ENCODE measurements at places on chromosomes 7 and 10.

DNA sequence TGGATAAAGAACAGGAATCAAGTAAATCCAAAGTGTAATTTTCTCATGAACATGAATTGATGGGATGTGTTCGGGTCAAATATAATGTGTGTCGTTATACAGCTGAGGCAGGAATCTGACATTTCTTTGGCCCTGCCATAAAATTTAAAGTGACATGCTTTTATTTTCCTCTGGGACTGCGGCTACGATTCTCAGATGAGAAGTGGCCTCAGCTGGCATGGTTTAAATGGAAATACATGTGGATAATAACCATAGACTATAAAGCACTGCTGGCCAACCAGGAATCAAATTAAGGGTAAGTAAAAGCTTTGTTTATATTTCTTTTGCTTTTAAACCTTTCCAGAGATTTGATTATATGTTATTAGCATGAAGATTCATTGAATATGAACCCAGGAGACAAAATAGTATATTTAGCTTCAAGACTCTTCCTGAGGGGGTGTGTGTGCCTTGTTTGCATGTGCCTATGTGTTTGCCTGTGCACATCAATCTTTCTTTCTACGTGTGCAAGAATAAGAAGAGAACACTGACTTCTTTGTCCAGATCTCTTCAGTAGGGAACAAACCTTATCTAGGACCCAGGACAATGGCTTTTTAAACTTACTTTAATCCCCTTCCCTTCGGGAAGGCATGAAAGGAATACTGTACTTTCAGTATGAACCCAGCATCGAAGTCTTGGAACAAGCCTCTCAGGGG, 629.0 kb upstream of the PFKP start:
- no peak for DNase-seq

GRCh38 chr7:22819476-22819875, 3.2 kb downstream of the TOMM7 start:
- no peak for DNase-seq

DNA sequence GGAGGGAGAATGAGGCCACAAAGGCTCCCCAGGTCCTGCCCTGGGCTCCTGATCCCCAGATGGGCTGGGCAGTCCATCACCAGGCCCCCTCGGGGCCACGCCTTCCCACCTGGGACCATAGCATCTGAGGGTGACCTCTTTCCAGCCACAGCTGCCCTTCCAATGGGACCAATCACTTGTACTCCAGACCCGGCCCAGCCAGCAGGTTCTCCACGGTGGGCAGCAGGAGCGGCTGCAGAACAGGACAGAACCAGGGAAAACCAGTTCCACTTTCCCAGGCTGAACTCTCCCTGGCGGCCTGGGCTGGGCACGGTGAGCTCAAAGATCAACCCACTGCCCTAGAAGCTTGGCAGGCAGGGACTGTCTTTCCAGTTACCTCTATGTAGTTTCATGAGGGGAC, 257.6 kb downstream of the MAD1L1 start:
- no peak for DNase-seq

- peak; percentile 57 for DNase-seq
These were observed 4.9 kb downstream of the ACADSB start for GRCh38 chr10:123013456-123014419.

DNA sequence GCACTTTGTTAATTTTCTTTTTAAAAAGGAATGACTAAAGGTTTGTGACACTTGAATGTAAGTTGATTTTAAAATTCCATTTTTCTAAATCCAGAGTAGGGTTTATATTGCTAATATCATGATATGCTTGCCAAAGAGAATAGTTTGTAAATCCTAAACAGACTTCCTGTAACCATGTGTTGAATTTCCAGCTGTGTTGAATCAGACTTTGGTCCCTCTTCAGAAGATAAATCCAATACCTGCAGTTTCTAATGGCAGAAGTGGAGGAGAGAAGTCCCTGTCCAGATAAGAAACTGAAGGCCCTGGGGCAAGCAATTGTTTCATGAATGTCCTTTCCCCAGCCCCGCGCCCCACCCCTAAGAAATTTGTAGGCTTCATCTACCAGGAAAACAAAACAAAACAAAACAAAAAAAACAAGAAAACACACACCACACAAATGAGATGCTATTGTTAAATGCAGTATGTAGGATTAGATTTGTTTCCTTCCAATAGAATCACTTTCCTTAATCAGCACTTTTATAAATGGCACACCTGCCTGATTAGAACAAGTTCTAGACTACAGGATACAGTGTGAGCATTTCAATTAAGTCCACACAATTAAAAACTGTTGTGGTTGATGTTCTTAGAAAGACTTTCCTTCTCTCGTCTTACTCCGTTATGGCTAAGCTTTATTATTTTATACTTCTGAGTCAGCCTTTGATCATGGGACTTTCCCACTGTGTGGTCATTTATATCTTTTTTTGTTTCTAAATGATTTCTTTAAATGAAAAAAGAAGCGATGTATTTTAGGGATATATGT, 122.8 kb downstream of the KAT6B start:
- no peak for DNase-seq

- DNase-seq: no peak
These were observed 54.3 kb upstream of the WAC start for GRCh38 chr10:28478646-28479045.

DNA sequence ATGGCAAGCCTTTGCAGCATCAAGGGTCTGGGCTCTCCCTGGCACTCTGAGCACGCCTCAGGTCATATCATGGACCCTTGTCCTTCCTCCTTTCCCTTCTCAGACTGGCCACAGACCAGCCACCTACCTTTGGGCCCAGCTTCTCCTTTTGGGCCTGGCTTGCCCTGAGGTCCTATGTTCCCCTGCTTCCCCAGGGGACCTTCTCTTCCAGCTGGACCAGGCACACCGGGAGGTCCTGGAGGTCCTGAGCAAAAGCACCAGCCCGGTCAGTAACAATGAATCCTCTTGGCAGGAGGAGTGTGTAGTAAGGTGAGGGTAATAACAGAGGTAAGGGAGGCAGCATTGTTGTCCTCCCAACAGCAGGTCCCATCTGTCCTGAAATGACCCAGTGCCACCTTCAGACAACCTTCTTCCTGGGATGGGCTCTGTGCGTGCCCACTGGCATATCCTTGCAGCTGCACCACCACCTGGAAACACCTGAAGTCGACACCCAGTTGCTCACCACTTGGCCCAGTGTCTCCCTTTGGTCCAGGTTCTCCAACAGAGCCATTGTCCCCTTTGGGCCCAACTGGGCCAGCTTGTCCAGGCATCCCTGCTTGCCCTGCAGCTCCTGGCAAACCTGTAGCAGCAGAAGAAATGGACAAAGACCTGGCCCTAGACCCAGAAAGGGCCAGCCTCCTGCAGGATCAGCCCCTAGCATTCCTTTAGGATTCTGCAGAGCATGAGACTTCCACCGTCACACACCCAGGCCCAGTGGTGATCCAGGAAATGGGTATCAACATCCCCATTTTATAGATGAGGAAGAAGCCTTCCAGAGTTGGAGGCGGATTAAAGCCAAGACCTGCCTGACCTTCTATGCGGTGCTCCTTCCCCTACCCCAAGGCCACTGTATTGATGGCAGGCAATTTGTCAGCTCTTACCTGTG, 6.4 kb downstream of the SFTPD start:
- no peak for DNase-seq

- no peak for DNase-seq
These were observed 21.6 kb downstream of the MMD2 start for GRCh38 chr7:4937411-4937810.

GRCh38 chr7:82291931-82292330, 151.6 kb downstream of the CACNA2D1 start:
- DNase-seq: no peak

- DNase-seq: no peak
These were observed 686.5 kb downstream of the LRMDA start for GRCh38 chr10:76117949-76118348.

DNA sequence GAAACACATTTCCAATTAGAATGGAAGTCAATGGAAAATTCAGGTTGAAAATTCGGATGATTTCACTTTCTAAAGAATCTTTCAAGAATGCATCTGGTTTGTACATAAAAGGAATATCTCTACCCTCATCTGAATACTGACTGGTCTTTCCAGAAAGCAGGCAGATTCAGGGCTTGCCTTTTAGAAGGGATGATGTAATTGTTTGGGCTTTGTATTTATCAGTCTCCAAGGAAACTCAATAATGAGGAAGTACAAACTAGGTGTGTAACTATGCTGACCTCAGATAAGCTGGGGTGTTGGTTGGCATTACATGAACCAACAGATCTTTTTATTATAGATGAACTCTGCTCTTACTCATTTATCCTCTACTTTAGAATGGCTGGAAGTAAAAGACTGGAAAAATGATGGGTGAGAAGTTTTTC, 24.1 kb downstream of the PDLIM1 start:
- DNase-seq: peak; percentile 96

GRCh38 chr10:63716016-63716580, 194.9 kb downstream of the REEP3 start:
- no peak for DNase-seq

DNA sequence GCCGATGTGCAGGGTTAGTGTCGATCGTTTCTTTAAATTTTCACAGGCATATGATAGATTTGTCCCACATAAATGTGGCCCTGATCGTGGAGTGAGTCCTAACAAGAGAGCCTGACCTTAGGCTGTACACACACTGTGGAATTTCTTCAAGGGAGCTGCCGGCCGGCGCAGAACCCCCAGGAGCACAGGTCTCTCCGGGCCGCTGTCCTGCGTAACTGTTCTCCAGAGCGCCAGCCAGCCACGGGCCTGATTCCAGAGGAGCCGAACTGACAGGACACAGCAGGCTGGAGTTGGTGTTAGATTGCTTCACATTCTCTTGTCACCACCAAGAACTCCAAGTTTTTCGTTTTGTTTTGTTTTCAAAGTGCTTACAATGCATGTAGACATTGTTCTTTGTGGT, 37.3 kb downstream of the SHH start:
- DNase-seq: no peak

GRCh38 chr10:109920016-109920415, 3.3 kb downstream of the XPNPEP1 start:
- no peak for DNase-seq

GRCh38 chr7:49597805-49598204, 175.6 kb upstream of the VWC2 start:
- DNase-seq: no peak

DNA sequence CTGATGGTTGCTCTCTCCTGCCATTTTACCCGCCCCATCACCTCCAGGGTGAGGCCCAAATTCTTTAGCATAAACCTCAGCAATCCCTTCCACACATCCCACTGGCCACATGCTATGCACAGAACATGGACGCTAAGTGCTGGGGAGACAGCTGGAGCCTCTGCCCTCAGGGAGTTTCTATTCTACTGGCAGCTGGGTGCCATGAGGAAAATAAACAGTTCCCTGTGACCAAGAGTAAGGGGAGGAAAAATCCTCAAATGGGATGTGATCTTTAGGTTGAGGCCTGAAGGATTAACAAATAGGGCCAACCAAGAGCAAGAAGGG, 1.2 kb downstream of the PARP12 start:
- no peak for DNase-seq

All from epithelial cell of proximal tubule (primary cell).